ENCODE measurements at places on chromosomes 3 and 15.

DNA sequence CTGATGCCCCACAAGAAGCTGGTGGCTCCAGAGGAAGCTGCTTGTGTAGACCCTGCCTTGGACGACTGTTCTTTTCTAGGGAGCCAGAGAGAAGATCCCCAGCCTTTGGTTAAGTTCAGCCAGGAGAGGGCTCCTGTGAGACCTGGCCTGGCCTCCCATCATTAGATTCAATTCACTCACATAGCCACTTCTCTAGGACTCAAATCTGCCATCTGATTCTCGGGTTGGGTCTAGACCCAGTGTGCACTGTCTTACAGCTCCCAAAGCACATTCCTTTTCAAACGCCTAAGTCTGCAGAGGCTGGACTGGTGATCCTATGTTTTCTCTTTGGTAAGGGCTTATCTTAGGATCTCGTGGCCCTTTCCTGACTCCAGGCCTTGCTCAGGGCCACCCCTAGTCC, 81.7 kb upstream of the NPHP3 start:
- DNase-seq: no peak

GRCh38 chr3:74288761-74289160, 325.7 kb downstream of the CNTN3 start:
- no peak for DNase-seq

DNA sequence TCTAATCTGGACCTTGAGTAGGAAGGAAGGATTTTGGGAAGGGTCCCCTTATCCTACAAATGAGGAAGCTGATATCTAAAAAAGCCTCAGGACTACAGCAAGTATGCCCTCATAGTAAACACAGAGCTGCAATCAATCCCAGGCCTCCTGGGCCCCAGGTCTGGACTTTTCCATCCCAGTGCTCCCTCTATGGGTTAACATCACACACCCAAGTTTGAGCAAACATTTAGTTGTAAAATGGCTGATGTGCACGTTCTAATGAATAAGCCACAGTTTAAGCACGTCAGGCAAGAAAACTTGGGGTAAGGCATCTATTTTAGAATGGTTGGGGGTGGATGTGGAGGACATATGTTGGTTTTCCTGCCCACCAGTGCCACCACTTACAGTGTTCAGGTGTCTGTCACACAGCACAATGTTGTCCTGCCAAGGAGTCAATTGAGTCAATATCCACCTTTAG, 44.3 kb upstream of the UBE2E1 start:
- DNase-seq: no peak

DNA sequence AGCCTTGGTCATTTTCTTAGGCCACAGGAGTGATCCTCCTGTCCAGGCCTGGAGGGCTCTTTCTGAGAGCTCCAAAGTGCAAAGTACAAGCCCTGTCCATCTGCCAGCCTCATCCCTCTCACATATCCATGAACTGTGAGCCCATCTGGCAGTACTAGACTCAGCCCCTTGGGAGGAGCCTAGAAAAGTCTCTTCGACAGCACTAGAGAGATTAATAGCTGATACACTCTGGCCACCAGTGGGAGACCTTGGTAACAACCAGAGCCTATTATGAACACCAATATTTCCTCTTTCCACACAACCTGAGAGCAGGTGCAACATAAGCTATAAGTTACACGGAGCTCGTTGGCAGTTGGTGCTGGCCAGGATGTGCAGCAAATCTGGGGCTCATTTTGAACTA, 59.5 kb upstream of the DCLK3 start:
- no peak for DNase-seq

DNA sequence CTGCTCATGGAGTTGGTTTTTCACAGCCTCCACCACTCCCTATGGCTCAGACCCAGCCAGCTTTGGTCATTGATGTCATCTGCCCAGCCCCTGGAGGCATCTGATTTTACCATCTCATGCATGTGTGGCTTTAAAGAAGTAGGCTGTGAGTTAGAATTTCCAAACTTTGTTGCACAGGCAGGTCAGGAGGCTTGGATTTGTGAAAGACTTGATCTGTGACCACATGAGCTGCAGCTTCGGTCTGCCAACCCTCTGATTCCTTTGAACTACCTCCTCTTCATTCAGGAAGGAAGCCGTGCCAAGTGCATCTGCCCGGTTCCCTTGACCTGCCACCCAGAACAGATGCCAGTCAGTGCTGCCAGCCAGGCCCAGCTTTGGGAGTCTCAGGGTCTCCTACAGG, 9.2 kb downstream of the CTXND1 start:
- no peak for DNase-seq

GRCh38 chr3:171615281-171615680, 155.1 kb upstream of the TNIK start:
- no peak for DNase-seq
